ENCODE measurements at places on chromosomes 7 and 10.

- no peak for DNase-seq
These were observed 202.9 kb downstream of the RPS24 start for GRCh38 chr10:78236416-78237015.

- no peak for DNase-seq
These were observed 141.2 kb upstream of the ANKRD1 start for GRCh38 chr10:91062091-91062490.

GRCh38 chr10:120553911-120554310, 96.9 kb downstream of the PLPP4 start:
- no peak for DNase-seq

GRCh38 chr7:128115821-128116723, 84.8 kb upstream of the LRRC4 start:
- no peak for DNase-seq

GRCh38 chr7:44093102-44093641, 10.8 kb upstream of the POLM start:
- DNase-seq: no peak

DNA sequence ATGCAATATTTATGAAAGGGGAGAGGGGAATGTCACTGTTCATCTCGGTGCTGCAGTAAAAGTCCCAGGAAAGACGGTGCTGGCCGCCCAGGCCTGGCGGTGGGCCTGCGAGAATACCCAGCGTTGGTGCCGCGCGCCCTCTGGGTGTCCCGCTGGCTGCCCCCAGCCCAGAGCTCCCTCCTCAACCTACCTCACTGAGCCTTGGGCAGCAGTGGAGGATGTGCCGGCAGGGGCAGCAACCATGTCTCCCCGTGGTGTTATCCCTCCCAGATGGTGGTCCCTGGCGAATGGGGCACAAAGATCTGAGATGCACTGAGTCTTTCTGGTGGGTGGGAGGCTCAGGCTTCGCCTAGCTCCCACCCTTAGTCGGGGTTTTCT, 9.5 kb upstream of the TLX1 start:
- DNase-seq: no peak

DNA sequence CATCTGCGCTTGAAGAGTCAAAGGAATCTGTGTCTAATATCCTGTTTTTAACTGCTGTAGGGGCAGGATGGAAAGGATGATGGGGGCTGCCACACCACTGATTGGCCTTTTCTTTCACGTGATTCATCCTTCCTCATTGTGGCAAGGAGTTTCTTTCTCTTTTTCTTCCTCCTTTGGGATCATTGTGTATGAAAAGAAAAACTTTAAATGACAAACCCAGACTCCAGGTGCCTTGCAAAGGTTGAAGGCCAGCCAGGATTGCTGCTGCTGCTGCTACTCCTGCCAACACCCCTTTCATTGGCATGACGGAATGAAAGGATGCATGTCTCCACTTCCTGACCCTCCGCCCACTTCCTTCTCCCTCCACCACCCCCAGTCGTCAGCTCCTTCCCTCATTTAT, 6.5 kb upstream of the OIT3 start:
- no peak for DNase-seq

DNA sequence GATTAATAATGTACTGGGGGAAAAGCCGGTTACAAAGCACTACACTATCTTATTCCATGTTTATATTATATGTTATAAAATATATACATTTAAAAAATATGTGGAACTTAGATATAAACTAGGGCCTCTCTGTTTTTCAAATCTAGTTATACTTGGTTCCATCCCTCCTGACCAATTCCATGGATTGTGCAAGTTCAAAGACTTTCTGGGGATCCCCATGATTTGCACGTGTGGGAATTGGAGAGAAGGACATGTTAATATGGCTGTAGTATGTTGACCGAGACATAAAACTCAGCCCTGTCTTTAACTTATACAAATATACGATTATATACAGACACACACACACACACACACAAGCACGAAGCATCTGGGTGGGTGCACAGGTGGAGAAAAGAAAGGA, 18.8 kb upstream of the ECHDC3 start:
- no peak for DNase-seq

- DNase-seq: peak; percentile 100
These were observed at the start of gene BBIP1 for GRCh38 chr10:110918643-110919348. TSS of gene BBIP1 (minus strand) at chr10:110919180. CDS start at chr10:110918157, 1,023 bp downstream.

GRCh38 chr10:91105269-91105668, 115.2 kb upstream of the PCGF5 start:
- no peak for DNase-seq

DNA sequence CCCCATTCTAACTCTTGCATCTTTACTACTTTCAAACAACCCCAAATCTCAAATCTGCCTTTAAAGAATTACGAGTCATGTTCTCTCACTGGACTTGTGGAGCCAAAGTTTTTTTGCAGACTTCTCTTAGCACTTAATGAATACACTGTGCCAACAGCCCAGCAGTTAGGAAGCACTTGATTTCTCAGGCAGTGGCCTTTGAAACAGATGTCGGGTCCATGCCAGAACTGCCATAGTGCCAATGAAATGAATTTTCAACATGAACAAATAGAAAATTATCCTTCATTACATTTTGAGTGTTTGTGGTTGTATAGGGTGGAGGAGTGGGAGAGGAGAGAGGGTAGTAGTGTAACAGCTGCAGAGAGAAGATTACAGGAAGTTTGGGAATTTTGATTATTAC, 5.9 kb downstream of the BORCS7 start:
- DNase-seq: no peak

- DNase-seq: no peak
These were observed 26.7 kb downstream of the CCSER2 start for GRCh38 chr10:84355106-84355505.

GRCh38 chr10:35006836-35007235, 83.3 kb downstream of the CUL2 start:
- peak; percentile 40 for DNase-seq

- no peak for DNase-seq
These were observed 7.7 kb upstream of the MINDY3 start for GRCh38 chr10:15868006-15868405.

GRCh38 chr10:30045961-30046360, 13.4 kb downstream of the JCAD start:
- no peak for DNase-seq

GRCh38 chr7:12531784-12532183, 38.7 kb upstream of the SCIN start:
- no peak for DNase-seq

DNA sequence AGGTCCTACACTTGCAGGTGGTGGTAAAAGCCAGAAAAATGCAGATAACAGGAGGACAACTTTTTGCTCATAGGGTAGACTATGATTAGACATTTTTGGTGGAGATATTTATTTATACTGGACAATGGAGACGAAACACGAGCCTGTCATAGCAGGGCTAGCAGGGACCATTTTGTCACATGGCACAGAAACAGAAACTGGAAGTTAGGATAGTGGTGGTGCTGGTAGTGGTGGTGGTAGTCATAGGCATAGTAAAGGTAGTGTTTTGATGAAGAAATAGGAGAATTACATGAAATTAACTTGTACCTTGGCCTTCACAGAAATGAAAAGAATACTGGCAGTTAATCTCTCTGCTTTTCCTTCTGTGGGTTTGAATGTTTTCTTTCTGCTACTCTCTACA, 8.8 kb upstream of the MGAM start:
- no peak for DNase-seq

Data from fibroblast of upper back skin (primary cell).